ENCODE measurements at places on chromosomes 2 and 18.

GRCh38 chr2:191345788-191346187 is 100.6 kb downstream of the MYO1B start:
- DNase-seq = peak; percentile 41

DNA sequence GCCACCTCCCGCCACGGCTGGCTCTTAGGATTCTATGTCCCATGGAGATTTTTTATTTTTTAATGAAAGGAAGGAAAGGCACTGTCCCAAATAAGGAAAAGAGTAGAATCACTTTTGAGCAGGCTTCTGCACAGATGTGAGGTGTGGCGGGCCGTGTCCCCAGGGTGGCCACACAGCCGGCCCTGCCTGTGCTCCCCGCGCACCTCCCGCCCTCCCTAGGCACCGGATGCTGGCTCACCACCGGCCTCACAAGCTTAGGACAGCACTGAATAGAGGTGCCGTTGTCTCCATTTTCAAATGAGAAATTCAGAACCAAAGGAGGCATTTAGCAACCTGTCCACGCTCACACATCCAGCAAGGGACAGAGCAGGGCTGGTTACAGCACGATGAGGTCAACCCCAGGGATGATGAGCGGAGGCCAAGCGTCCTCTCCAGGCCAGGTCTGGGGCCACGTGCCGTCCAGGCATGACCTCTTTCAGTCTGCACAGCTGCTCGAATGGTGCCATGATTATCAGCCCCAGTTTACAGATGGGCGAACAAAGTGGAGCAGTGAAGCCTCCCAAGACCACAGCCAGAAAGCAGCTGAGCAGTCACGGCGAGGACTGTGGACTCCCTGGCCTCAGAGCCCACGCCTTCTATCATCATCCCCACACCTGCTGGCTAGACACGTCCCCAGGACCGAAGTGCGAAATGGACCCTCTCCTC is 20.7 kb upstream of the TEX51 start:
- no peak for DNase-seq

DNA sequence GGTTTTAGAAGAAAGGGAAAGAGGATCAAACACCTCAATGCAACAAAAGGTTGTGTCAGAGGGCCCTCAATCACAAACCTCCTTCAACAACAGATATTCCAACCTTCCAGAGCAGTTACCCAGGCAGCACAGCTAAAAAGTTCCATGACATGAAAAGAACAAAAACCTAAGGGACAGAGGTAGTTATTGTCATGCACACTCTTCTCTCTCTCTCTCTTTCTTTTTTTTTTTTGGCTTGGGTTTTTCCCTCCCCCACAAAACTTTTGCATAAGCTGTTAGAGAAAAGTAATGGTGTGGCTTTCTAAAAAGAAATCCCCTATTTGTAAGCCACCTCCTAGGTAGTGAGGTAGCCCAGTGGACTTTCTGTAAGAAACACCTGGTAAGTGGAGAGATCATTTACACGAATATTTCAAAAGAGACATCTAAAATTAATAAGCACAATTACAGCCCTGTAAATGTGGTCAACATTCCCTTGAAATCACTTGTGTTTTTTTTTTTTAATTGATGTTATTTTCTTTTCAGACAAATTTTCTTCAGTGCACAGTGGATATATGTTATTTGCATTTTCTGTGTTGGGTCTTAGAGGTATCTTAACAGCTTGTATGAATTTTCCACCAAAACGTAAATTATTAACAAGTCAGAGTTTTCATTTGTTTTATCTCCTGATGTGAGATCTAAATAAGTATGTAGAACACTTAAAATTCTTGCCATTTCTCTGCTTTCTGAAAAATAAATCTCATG is 48.4 kb downstream of the ZEB2 start:
- DNase-seq = no peak

DNA sequence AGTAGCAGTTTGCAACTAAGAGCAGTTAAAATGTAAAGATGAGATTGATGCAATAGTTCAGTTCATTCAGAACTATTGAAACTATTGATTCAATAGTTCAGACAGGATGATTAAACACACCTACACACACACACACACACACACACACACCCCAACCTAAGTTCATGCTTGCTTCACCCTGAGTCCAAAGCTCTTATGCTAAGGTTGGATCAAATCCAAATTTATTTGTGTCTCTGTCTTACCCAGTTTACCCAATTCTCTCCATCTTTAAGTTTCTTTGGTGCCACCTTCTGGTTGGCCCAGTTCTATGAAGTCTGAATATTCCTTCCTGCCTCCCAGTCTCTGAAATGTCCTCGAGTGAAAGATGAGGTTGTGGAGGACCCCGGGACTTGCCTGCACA is 5.1 kb downstream of the SERPINB8 start:
- no peak for DNase-seq

- DNase-seq = no peak
Measured at GRCh38 chr18:23189099-23189498, 53.8 kb downstream of the CABLES1 start.

GRCh38 chr2:63840081-63840784 is 1.5 kb upstream of the UGP2 start:
- no peak for DNase-seq

DNA sequence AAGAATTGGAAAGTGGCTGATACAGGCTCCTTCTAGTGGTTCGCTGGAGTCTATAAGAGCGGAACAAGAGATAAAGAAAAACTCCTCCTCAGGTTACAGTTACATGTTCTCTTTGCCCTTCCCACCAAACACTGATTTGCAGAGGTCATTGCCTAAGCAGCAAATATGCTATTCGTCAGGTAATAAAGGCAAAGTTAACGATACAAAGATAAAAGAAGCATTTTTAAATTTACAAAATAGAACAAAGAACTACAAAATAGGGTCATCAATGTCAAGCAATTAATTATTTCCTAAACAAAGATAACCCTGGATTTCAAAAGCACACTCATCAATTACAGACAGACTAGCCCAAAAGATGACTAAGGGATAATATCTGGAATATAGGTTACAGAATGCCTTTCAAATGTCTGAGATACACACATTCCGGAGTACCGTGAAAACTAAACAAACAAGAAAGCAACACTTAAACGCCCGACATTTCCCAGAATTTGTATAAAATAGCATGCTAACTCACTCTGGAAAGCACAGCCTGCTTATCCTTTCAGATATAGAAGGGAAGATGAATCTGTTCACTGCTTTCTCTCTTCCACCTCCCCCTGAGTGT is 186.4 kb downstream of the MREG start:
- peak; percentile 20 for DNase-seq

DNA sequence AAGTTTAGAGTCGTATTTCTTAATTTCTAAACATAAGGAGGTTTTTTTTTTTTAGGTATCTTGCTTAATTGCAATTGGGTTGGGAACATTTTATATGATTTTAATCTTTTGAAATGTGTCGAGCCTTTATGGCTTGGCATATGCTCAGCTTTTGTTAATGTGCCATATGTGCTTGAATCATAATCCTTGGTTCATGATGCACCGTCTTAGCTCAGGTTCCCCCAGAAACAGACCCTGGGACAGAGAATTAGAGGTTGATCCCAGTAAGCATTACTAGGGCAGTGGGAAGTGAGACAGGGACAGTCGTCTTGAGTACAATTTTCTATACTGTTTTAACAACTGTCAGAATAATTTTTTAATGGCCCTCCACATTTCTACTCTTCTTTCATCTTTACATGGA is 9.3 kb downstream of the CHCHD5 start:
- no peak for DNase-seq

DNA sequence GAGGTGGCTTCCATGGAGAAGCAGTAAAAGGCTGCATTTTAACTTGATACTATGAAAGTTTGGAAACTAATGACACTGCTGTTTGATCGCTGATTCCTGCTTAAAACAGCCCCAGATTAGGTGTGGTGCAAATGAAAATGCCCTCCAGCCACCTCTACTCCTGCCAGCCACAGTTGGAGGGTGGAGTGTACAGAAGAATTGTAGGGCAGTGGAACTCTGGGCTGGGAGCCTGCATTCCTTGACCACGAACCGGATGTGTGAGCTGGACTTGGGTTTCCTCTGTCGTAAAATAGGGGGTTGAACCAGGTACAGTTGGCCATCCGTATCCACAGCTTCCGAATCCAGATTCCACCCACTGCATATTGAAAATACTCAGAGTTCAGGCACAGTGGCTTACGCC is 84.6 kb upstream of the RFX8 start:
- no peak for DNase-seq

DNA sequence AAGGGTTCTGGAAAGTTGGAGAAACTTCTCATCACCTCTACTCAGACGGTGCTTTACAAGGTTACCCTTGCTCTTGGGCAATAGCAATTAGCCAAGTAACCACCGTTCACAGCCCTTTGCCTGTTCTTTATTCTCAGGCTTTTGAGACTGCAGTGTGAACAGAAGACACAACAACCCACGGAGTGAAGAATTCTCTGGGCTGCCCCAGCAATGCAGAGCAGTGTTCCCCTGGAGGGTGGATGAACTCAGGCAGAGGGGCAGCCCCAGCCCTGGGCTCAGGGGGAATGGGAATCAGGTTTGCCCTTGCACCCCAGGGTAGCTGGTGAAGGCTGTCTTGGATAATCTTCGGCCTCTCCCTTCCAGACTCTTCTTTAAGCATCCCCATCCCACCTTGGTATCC is 69.1 kb downstream of the MCFD2 start:
- DNase-seq = no peak

GRCh38 chr18:48698707-48699106 is 159.9 kb downstream of the CTIF start:
- no peak for DNase-seq

GRCh38 chr2:231047274-231047922 is 9.3 kb upstream of the PSMD1 start:
- DNase-seq = no peak

DNA sequence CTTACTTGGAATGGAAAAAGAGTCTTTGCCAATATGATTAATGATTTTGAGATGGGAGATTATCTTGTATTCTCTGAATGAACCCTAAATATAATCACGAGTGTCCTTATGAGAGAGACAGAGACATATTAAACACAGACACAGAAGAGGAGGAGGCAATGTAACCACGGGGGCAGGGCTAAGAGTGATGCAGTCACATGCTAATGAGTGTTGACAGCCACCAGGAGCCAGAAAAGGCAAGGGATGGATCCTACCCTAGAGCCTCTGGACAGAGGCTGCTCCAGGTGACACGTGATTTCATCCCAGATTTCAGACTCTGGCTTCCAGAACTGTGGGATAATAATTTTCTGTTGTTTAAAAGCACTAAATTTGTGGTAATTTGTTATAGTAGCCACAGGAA is 679.6 kb downstream of the MBD2 start:
- no peak for DNase-seq

DNA sequence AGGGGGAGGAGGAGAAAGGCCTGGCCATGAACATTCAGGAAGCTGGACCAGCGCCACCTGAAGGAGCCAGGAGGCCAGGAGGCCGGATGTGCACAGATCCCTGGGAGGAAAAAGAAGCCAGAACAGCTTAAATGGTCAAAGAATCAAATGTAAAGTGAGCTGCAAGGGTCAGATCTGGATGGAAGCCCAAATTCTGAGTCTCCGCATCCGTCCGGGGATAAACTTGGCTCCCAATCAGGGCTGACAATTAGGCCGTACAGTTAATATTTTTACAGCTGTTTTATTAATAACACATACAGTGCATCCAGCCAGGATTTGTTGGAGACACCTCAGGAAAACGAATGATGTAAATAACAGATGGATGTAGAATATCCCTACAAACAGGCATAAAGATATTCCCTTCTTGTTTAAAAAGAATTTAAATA is 495.1 kb upstream of the TCF4 start:
- DNase-seq = no peak

DNA sequence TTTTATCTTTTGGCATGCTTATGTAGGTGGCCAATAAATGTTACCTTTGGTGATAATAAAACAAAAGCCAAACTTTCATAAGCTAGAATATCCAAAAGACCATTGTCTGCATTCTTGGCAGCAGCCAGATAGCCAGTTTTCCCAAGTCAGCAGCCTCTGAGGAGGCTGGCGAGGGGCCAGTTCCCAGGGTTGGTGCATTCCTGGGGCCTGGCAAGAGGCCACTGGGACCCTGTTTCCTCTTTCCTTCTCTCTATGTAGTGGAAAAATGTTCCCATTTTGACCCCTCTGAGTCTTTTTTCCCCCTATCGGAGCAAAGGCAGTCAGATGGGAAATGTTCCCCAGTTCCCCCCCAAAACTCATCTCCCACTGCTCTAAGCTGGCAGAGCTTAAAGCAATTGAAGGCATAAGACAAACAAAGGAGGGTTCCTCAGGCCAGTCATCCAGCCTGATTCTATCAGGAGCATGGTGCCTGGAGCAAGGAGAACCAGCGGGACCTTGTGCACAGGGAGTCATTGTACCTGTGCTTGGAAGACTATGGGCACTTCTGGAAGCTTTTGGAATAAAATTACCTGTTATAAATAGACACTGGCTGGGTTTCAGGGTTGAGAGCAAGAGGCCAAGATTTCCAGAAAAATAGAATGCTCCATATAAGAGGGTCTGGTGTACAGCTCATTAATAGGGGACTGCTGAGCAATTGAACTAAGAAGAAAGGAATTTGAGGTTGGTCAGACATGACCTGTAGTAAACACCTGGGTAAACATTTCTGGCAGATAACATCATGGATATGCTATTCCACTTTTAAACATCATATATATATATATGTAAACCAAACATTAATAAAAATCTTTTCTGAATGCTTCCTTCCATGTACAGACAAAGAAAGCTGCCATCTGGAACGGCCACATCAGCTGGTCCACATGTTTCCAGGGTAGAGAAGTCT is 63.4 kb downstream of the NCKAP5 start:
- peak; percentile 30 for DNase-seq

Measured in RCC 7860 (cell line).